Activated T-cell treated with anti-CD3 and anti-CD28 coated beads for 24 hours (primary cell): ENCODE measurements at places on chromosomes 16 and 17.

DNA sequence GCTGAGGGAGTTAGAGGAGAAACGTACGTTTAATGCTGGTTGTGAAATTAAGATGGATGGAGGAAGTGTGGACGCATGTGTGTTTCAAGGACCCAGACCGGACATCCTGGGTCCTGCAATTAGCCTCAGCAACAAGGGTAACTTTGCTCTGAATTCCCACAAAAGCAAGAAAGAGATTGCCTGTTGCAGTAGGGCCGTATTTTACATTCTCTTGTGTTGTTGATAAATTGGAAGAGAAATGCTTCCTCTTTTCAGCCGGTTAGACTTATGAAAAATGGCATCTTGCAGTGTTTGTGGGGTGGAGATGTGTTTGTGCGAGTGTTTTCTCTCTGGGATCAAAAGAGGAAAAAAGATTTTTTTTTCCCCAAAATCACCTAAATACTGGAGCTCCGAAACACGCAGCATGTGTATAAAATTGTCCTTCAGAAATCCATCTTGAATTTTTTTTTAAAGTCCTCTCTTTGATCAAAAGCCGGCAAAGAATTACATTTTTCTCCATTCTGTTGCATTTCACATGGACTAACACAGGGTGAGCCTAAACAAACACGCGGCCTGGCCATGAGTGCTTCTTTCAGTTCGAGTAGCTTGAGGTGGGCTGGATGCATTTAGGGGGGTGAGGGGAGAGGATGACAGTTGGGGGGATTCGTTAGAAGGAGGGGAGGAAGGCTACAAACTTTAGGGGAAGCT, 251.6 kb downstream of the C16orf95 start:
- DNase-seq = no peak

GRCh38 chr17:7204336-7204735, 15.3 kb downstream of the DLG4 start:
- no peak for DNase-seq

GRCh38 chr17:73900516-73900915, 256.3 kb upstream of the SDK2 start:
- DNase-seq = no peak

DNA sequence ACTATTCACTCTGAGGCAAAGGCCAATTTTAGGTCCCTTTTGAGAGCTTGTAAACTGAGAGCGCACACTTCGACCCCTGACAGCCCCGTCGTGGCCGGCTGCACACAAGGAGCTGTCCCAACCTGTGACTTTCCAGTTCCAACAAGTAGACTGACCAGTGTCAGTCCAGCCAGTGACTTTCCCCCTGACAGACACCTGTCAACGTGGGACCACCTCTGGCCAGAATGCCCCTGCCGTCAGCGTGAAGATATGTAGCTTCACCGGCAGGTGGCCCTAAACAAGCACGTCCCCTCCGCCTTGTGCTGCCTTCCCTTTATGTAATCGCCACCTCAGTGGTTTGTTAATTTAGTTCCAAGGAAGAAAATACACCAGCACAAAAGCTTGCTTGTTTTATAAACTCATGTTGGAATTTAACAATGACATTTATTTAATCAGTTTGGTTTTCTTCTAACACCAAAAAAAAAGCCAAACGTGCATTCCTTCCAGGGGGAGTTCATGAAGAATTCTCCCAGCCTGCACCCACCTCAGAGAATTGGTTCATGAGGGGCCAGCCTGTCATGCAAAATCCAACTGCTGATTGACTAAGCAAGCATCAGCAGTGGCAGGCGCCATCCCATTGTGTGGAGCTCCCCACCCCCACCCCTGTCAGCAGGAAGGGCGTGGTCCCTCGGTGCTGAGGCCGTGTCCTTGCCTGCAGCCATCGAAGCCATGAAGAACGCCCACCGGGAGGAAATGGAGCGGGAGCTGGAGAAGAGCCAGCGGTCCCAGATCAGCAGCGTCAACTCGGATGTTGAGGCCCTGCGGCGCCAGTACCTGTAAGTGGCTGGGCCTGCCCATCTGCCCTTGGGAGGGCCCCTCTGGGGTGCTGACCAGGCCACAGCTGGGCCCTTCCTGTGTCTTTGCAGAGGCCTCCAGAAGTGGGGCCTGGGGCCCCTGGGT, 33.9 kb downstream of the PLD6 start:
- DNase-seq = no peak

GRCh38 chr16:79563921-79564320, 36.6 kb downstream of the MAF start:
- DNase-seq = no peak

DNA sequence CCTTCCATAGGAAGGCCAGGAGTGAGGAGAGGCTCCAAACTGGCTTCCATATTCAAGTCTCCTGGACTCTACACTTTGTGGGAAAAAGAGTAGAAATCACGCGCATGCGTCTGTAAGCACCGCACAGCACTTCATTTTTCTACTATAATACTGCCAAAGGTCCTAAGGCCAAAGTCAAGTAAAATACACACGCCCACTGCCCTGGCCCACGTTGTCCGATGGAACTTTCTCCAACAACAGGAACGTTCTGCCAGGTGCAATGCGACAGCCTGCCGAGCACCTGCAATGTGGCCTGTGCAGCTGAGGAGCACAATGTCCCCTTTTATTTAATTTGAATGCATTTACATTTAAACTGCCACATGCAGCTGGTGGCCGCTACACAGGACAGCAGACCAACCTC, 23.5 kb downstream of the DNASE1 start:
- no peak for DNase-seq

- no peak for DNase-seq
Measured at GRCh38 chr17:61591930-61592329, 911 bp upstream of the NACA2 start.

DNA sequence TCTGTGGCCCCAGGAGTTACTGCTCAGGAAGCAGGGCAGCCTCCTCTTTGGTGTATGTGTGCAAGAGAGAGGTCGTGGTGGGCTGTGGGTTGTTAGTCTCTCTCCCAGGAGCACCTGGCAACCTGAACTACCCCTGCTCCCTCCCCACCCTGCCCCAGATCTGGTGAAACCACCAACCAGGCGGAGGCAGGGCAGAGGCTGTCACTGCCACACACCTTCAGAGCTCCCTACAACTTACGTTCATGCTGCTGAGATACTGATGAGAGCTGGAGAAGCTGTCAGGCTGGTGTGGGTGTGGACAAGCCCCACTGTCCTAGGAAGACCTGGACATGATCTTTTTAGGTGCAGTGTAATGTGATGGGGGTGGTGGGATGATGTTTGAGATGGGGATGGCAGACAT, 24.3 kb downstream of the GOSR2 start:
- no peak for DNase-seq

DNA sequence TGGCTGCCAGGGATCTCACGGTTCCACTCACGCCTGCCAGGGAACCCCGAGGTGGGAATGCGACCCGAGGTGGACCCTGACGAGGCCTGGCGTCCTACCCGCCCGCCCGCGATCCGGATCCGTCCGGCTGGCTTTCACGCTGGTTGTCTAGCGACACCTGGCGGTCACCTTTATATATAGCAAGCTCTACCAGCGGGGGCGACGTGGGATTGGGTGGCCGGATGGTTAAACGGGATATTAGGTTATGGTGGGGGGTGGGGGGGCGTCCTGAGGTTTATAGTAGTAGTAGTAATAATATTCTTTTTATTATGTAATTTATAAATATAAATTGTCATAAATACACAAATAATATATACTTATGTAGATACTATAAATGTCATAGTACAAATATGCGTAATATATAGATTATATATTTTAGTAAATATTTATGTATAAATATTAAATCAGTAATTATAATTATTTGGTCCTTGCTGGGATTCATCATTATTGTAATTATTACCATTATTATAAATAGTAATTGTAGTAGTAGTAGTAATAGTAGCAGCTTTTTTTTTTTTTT, 136.9 kb downstream of the KCNJ12 start:
- peak; percentile 65 for DNase-seq

DNA sequence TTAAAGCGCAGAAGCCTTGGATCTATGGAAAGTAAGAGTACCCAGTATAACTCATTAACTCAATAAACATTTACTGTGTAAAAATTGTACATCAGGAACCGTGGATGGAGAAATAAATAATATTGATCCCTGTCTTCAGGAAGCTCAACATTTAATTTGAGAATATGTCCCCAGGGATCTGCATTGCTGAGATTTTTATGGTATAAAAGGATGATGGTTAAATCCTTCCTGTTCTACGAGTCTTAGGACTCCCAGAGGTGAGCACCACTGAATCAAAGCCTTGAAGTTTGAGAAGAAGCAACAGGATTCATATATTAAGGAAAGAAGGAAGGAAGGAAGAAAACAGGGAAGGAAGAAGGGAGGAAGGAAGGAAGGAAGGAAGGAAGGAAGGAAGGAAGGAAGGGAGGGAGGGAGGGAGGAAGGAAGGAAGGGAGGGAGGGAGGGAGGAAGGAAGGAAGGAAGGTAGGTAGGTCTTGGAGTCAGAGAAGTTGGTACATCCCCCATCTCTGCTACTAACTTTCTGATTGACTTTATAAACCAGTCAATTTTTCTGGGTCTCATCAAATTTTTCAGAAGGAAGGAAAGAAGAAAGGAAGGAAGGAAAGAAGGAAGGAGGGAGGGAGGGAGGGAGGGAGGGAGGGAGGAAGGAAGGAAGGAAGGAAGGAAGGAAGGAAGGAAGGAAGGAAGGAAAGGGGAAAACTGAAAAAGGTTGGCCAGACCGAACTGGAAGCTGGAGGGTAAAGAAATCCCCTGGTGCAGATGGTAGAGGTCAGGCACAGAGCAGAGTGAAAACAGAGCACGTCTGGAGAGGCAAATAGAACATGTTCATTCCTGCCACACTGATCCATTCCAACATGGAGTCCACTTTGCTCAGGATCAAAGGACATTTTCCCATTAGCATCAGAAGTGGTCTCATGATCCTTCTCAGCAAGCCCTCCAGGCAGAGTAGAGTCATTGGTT, 422.2 kb upstream of the CDH11 start:
- DNase-seq = no peak

DNA sequence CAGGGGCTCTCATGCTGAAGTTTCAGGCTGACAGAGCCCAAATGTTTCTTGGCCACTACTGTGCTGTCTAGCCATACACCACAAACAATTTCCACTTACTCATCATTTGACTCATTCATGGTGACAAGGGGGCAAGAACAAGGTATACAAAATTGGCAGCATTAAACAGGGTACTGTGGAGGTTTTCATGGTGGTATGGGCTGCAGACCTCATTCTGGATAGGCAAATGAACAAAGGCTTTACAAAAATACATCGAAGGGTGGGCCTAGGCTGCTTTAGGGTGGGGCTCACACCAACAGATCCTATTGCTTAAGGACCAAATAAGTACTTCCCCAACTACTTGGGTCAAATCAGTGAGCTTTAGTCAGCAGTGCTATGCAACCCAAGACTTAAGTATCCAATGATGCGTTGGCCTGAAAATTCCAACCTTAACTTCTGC, 53.0 kb downstream of the N4BP1 start:
- peak; percentile 39 for DNase-seq

DNA sequence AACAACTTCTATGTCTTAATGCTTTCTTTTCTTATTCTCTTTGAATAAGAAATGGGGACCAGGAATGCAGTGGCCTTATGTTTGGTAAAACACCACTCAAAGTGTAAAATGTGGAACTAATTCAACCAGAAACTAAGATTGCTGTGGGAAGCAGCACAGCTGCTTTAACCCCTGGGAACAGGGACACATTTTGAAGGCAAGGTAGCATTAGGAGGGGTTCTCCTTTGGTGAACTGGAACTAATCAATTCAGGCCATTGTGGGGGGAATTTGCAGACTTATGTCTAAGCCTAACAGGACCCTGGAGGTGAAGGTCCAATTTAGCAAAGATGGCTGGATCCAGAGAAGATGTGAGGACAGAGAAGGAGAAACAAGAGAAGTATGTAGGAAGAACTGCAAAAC, 256.1 kb downstream of the ZFHX3 start:
- DNase-seq = no peak

GRCh38 chr17:73101031-73101430, 8.5 kb upstream of the SLC39A11 start:
- no peak for DNase-seq

DNA sequence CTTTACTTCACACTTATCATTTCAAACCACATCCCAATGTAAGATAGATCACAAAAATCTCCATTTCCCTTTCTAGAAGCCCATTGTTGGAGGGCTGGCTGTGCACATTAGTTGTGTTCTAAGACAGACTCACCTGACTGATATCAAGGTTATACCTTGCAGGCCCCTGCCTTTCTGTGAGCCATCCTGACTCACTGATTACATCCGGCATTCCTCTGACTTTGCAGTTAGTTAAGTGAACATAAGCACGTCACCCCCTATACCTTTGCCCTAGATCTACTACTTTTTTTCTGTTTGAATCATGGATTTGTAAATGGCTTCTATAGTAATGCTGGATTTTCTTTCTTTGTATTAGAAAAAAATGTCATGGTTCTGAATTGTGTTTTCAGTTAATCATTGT, 78.3 kb downstream of the TANGO6 start:
- DNase-seq = no peak

GRCh38 chr16:64621616-64622015, 500.2 kb downstream of the CDH11 start:
- no peak for DNase-seq

DNA sequence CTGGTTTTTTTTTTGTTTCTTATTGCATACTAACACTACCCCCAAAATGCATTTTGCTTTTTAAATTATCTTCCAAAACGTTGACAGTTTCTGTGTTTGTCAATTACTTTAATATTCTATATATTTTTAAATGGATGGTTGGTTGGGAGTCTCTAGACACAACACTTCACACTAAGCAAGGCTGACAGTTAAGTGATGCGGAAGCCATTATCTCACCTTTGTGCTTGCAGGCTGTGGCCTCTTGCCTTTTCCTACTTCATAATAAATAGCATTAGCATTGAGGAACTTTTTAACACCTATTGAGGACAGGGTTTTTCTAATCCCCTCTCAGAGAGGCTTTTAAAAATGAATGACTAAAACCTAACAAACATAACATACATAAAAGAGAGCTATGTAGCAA, 280.8 kb upstream of the TBX2 start:
- no peak for DNase-seq

DNA sequence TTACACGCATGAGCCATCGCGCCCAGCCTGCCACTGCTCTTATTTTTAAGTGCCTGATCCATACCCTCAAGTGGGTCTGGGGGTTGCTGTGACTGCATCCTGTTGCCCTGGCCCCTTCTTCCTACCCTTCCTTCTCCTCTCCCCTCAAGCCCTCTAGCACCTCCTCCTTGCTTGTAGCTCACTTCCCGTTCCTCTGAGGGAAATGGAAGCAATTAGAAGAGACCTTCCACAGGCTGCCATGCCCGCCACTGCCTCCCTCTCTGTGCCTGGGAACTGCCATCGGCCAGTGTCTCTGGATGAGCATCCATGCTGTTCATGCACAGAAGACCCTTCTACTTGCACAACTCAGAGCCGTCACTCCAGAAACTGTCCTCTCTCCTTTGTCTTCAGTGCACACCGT, 10.6 kb upstream of the TFAP4 start:
- DNase-seq = no peak

DNA sequence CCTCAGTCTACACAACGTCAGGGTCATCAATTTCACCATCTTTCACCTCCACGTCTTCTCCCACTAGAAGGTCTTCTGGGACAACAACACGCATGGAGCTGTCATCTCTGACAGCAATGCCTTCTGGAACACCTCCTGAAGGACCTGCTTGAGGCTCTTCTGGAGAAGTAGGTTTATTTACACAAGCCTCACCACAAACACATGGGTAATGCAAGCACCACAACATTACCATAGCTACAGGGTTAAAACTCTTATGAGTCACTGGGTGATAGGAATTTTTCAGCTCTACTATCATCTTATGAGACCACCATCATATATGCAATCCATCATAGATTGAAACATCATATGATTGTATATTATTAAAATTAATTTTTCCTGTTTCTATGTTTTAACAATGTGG, 215.4 kb downstream of the CHD9NB start:
- DNase-seq = no peak
